Central memory CD4-positive, alpha-beta T cell (primary cell): ENCODE measurements at places on chromosomes 16 and 17.
A peak's percentile ranks its signal among the peaks of the same experiment; 100 is the strongest.

DNA sequence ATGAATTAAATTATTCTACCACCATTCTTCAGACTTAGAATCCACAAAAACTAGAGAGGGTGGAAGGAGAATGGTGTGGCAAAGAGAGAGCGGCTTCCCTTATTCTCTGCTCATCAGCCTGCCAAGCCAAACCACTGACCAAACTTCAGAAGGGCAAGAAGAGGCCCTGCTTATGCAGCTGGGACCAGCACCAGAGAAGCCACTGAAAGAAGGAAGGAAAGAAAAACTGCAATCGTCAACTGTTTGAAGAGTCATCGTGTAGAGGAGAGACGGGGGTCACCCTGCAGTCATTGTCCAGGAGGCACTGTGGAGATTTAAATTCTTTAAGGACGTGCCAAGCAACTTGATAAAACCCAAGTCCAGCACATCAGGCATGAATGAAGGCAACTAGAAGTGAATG, 15.6 kb downstream of the PMP22 start:
- no peak for DNase-seq

DNA sequence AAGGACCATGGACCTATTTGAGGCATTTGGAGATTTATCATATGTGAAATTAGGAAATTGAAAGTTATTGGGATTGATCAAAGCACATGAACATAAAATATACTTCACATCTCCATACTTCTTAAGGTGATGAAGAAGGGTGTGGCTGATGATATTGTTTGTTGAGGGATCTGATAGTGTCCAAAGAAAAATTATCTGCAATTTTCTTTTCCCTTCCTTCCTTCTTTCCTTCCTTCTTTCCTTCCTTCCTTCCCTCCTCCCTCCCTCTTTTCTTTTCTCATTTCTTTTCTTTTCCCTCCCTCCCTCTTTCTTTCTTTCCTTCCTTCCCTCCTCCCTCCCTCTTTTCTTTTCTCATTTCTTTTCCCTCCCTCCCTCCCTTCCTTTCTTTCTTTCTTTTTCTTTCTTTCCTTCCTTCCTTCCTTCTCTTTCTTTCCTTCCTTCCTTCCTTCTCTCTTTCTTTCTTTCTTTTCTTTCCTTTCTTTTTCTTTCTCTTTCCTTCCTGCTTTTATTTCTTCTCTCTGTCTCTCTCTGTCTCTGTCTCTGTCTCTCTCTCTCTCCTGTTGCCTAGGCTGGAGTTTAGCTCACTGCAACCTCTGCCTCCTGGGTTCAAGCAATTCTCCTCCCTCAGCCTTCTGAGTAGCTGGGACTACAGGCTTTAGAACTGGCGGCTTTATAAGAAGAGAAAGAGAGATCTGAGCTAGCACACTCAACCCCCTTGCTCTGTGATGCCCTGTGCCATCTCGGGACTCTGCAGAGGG, 20.9 kb upstream of the ITPRIPL2 start:
- DNase-seq: no peak

GRCh38 chr17:61809816-61810392, 53.4 kb downstream of the BRIP1 start:
- no peak for DNase-seq

DNA sequence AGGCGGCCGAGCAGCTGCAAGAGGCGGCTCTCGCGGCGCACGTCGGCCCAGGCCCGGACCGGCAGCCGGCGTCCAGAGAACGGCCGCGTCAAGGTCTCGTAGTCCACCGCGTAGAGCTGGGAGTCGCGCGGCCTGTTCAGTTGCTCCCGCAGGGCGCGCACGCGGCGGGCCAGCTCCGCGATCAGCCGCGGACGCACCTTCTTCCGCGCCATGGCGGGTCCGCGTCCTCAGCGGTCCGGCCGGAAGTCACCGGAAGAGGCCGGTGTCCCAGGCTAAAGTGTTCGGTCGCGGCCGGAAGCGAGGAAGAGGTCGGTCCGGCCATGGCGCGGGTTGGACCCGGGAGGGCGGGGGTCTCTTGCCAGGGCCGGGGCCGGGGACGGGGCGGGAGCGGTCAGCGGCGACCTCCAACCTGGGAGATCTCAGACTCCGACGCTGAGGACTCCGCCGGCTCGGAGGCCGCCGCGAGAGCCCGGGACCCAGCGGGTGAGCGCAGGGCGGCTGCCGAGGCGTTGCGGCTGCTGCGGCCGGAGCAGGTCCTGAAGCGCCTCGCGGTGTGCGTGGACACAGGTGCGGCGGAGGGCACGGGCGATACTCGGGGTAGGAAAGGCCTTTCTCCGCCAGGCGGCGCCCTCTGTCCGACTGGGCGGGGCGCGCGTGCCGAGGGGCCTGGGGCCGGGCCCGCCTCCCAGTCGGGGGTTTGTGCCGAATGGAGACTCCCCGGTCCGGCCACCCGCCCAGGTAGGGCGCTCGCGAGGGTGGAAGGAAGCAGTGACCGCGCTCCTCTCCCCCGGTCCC, at the start of gene MRPS34:
Gene MRPS34 (minus strand): TSS at position 227 of the 795 bp plus-strand sequence. CDS start 15 bp downstream, at position 212.
- DNase-seq: peak; percentile 69

GRCh38 chr16:27849621-27850020, 213.9 kb downstream of the GSG1L start:
- no peak for DNase-seq

DNA sequence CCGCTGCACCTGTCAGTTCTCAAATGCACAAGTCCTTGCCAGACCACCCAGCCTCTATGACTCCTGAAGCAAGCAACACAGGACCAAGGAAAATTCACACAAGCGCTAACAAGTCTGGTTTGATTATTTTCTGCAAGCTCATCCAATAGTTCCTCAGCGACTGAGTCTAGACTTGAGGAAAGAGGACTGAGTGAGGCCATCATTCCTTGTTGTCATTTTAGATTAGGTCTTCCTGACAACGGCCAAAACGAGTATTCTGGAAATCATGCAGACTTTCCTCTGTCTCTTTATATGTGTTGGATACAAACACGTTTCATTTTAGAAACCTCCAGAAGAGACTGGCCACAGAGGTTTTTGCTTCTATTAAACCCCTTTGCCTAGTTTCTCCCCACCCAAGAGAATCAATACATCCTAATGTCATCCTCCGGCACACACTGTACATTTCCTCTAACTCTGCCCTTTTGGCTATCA, 561 bp downstream of the CCDC47 start:
- DNase-seq: no peak

DNA sequence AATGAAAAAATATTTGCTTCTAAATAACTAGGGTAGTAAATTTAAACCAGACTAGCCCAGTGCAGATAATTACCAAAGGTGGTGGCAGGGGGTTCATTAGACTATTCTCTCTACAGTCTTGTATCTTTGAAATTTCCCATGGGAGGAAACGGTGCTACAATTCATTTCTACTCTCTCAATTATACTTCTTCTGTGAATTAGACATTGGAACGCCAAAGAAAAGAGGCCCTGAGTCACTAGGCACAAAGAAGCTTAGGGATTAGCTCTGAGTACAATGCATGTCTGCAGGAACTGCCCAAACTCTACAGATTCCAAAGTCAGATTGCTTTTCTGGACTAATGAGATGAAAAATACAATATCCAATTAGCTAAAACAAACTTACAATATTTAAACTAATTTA, 30.7 kb upstream of the ARL6IP1 start:
- DNase-seq: no peak
